A673 (cell line): ENCODE measurements at places on chromosomes 6 and 20. TPM values are rescaled to one million over a fixed set of nuclear protein-coding genes. Genes with fewer than 3 reads are reported as not detected.

Gene SLC16A10
- 6.0 and 7.9 TPM in 2 replicates for total RNA-seq

Gene SRMS
- not detected in 2 replicates for total RNA-seq

Gene PDE7B
- total RNA-seq = not detected in 2 replicates

Gene UNC93A
- total RNA-seq = not detected in 2 replicates

Gene PLA2G7
- total RNA-seq = not detected in 2 replicates

Gene SLC26A8
- total RNA-seq = not detected in 2 replicates

Gene PTCRA
- total RNA-seq = not detected in 2 replicates

DNA sequence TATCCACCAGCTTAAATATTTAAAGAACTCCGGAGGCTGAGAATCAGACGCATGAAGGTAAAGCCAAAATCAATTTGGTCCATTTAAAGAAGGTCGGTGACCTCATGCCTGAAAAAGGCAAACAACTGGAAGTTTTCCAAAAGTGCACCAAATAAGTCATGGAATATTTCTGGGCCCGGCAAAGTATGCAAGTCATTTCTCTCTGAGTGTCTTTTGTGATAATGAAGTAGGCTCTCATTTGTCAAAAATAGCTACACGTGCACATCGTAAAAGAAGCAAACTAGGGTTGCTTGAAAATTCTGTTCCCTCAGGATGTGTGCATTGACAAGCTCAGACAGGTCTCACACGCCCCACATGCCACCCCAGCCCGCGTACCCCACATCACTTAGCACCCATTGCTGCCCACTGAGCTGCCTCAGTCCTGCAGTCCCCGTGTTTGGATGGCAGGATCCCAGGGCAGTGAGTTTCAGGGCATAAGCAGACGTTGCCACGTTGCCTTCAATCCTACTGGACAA lies 20.5 kb upstream of the PYGB start:
- no peak overlapping the region for H3K4me3 ChIP-seq
- peak; percentile 57 for DNase-seq
- H3K36me3 ChIP-seq = no peaks in the 10 kb centered on the region

DNA sequence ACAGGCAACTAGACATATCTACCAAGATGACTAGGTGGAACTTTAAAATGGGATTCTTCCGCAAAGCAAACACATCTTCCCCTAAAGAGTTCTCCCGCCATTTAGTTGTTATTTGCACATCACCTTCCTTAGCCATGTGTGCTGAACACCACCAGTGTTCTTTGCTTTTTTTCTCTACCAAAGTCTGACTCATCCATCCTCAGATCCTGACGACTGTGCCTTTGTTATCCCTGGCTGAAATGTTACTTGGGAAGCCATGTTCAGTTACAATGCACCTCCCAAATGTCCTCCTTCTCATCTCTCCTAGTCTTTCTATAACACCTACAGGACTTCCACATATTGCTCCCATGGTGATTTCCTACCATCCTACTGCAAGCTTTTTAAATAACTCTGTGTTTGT lies 593.5 kb upstream of the ARID1B start:
- peaks cover 7% of the 10 kb centered on the region for H3K4me1 ChIP-seq
- H3K27me3 ChIP-seq = no peaks in the 10 kb centered on the region
- no peak overlapping the region for H3K4me3 ChIP-seq
- DNase-seq = no peak

GRCh38 chr6:133710826-133711225 lies 178.1 kb upstream of the TCF21 start:
- no peak overlapping the region for H3K4me3 ChIP-seq
- no peaks in the 10 kb centered on the region for H3K4me1 ChIP-seq
- no peaks in the 10 kb centered on the region for H3K36me3 ChIP-seq
- DNase-seq = no peak
- H3K27me3 ChIP-seq = peaks cover 84% of the 10 kb centered on the region

- H3K4me3 ChIP-seq = no peak overlapping the region
- H3K36me3 ChIP-seq = no peaks in the 10 kb centered on the region
- DNase-seq = no peak
- no peak overlapping the region for H3K27ac ChIP-seq
- no peaks in the 10 kb centered on the region for H3K4me1 ChIP-seq
Measured at GRCh38 chr6:22627644-22628043, 58.3 kb downstream of the HDGFL1 start.

GRCh38 chr6:163354761-163355425 lies 59.6 kb upstream of the QKI start:
- no peak overlapping the region for H3K27ac ChIP-seq
- H3K27me3 ChIP-seq = no peaks in the 10 kb centered on the region
- no peak for DNase-seq
- no peak overlapping the region for H3K4me3 ChIP-seq

DNA sequence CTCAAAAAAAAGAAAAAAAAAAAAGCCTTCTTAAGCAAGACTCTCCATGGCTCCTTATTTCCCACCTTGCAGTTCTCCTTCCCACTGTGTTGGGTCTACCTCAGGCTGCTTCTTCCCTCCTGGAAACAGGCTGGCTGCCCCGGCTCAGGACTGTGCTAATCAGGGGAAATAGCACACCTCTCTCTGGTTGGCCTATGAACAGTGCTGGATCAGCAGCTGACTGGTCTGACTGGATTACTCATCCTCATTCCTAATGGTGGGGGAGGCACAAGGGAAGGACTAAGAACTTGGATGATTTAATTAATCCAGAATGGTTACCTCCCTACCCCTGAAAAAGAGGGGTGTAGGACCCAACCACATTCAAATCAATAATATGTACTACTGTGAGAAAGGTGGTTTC lies 3.9 kb upstream of the SRSF3 start:
- H3K4me1 ChIP-seq = no peaks in the 10 kb centered on the region
- no peak overlapping the region for H3K27ac ChIP-seq
- H3K4me3 ChIP-seq = no peak overlapping the region
- H3K27me3 ChIP-seq = no peaks in the 10 kb centered on the region

DNA sequence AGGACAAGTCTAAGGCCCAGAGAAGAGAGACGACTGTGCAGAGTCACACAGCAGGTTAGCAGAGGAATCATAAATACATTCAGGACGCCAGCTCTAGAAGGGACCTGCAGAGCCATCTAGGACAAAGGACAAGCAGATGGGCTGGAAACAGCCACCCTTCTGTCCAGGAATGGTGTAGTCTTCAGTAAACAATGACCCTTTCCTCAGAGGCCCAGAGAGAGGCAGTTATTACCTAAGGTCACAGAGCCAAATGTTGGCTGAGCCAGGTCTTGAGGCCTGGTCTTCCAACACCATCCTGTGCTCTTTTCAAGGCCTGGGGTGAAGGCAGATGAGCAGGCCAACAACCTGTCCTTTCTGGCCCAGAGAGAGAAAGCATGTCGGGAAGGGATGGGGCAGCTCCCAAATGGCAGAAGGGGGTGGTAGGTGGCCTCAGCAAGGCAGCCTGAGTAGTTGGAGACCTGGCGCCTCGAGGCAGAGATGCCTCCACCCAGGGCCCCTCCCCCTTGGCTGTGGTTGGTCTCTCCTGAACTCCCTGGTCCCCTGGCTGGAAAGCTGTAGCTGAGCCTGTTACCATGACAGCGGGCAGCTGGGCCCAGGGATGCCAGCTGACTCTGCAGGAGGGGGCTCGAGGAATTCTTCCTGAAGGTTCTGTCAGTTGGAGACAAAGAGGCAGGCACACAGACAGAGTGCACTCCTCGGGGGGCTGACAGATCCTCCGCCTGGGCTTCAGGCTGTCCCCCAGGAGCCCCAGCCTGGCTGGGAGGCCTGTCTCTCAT lies 24.8 kb downstream of the EPB41L1 start:
- DNase-seq = no peak
- no peak overlapping the region for H3K4me3 ChIP-seq
- H3K36me3 ChIP-seq = no peaks in the 10 kb centered on the region
- H3K4me1 ChIP-seq = no peaks in the 10 kb centered on the region
- H3K27ac ChIP-seq = no peak overlapping the region

- no peaks in the 10 kb centered on the region for H3K4me1 ChIP-seq
- H3K27ac ChIP-seq = no peak overlapping the region
- no peaks in the 10 kb centered on the region for H3K27me3 ChIP-seq
- no peak overlapping the region for H3K4me3 ChIP-seq
- H3K36me3 ChIP-seq = no peaks in the 10 kb centered on the region
Measured at GRCh38 chr6:54929245-54929909, 82.8 kb downstream of the FAM83B start.

DNA sequence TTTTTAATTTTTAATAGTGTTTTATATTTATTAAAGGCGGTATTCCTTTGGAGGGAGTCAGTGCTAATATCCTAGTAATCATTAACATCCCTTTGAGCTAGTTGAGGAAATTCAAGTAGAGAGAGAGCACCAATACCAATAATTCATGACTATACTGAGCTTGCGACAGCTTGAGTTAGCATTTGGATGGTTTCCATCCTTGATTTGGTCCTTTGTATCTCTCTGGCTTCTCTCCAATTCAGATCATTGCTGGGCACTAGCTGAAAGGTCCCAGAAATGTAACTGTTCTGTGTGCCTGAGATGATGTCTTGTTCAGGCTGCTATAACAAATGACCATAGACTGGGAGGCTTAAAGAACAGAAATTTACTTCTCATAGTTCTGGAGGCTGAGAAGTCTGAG lies 77.0 kb downstream of the RNF144B start:
- H3K27ac ChIP-seq = no peak overlapping the region
- no peak overlapping the region for H3K4me3 ChIP-seq
- DNase-seq = no peak
- no peaks in the 10 kb centered on the region for H3K27me3 ChIP-seq
- H3K4me1 ChIP-seq = peaks cover 4% of the 10 kb centered on the region
- H3K36me3 ChIP-seq = no peaks in the 10 kb centered on the region

DNA sequence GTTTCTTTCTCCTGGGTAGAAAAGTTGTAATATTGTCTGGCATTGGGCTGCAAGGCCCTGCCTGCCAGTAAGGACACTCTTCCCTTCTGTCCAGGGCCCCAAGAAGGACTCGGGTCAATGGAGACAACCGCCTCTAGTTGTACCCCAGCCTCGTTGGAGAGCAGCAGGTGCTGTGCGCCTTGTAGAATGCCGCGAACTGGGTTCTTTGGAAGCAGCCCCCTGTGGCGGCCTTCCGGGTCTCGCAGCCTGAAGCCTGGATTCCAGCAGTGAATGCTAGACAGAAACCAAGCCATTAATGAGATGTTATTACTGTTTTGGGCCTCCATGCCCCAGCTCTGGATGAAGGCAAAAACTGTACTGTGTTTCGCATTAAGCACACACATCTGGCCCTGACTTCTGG lies 37.0 kb downstream of the PLCG1 start:
- H3K36me3 ChIP-seq = peaks cover 54% of the 10 kb centered on the region
- no peak overlapping the region for H3K4me3 ChIP-seq
- peaks cover 14% of the 10 kb centered on the region for H3K4me1 ChIP-seq
- no peaks in the 10 kb centered on the region for H3K27me3 ChIP-seq
- no peak overlapping the region for H3K27ac ChIP-seq

GRCh38 chr20:48574383-48574782 lies 253.4 kb downstream of the PREX1 start:
- peak; percentile 34 for DNase-seq
- H3K4me3 ChIP-seq = no peak overlapping the region
- no peaks in the 10 kb centered on the region for H3K27me3 ChIP-seq
- H3K4me1 ChIP-seq = no peaks in the 10 kb centered on the region
- no peaks in the 10 kb centered on the region for H3K36me3 ChIP-seq

GRCh38 chr6:7976485-7977056 lies 66.0 kb upstream of the TXNDC5 start:
- H3K4me1 ChIP-seq = no peaks in the 10 kb centered on the region
- H3K27ac ChIP-seq = no peak overlapping the region
- H3K27me3 ChIP-seq = no peaks in the 10 kb centered on the region
- DNase-seq = no peak
- no peaks in the 10 kb centered on the region for H3K36me3 ChIP-seq

- no peaks in the 10 kb centered on the region for H3K27me3 ChIP-seq
- H3K4me3 ChIP-seq = no peak overlapping the region
- H3K36me3 ChIP-seq = no peaks in the 10 kb centered on the region
- H3K4me1 ChIP-seq = peaks cover 22% of the 10 kb centered on the region
Measured at GRCh38 chr6:140370441-140370840, 996.0 kb upstream of the CITED2 start.

DNA sequence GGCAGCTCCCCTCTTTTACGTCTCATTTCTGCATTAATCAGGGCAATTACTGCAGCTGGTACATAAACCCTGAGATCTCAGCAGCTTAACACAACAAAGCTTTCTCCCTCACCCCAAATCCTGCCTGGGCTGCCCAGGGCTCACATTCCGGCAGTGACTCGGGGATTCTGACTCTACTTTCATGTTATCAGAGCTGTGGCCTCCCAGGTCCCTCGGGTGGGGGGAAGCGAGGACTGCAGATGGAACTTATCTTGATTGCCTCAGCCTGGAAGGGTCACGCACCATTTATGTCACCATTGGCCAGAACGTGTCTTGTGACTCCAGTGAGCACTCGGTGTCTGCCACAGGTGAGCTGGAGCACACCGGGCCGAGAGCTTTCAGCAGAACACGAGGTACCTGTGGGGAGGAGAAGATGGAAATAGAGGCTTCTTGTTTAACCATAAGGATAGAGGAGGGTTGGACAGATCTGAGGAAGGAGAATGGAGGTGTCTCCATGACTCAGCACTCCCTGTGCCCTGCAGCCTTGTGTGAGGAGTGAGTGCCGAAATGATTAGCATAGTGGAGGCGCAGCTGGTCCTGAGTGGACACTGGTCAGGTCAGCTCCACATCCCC lies 88.5 kb upstream of the EXOC2 start:
- no peak overlapping the region for H3K27ac ChIP-seq
- no peaks in the 10 kb centered on the region for H3K4me1 ChIP-seq
- peaks cover 7% of the 10 kb centered on the region for H3K27me3 ChIP-seq

GRCh38 chr20:63129376-63129965 lies 86.5 kb downstream of the YTHDF1 start:
- H3K4me1 ChIP-seq = no peaks in the 10 kb centered on the region
- no peak for DNase-seq
- peaks cover 68% of the 10 kb centered on the region for H3K27me3 ChIP-seq

- DNase-seq = no peak
- no peaks in the 10 kb centered on the region for H3K4me1 ChIP-seq
- H3K36me3 ChIP-seq = no peaks in the 10 kb centered on the region
- no peak overlapping the region for H3K4me3 ChIP-seq
- no peak overlapping the region for H3K27ac ChIP-seq
Measured at GRCh38 chr6:110687326-110687725, 127.9 kb downstream of the CDK19 start.

- H3K27ac ChIP-seq = peak overlapping the region; percentile 47
- no peaks in the 10 kb centered on the region for H3K36me3 ChIP-seq
- H3K4me1 ChIP-seq = peaks cover 65% of the 10 kb centered on the region
- H3K27me3 ChIP-seq = no peaks in the 10 kb centered on the region
- peak; percentile 81 for DNase-seq
Measured at GRCh38 chr6:4941782-4942672, 61.8 kb downstream of the RPP40 start.
